Hepatocyte (in vitro differentiated cells): ENCODE measurements at places on chromosomes 4 and X. TPM values are rescaled to one million over a fixed set of nuclear protein-coding genes. Genes with fewer than 3 reads are reported as not detected.

Gene COL4A6
- polyA plus RNA-seq = 4.0 and 6.9 TPM in 2 replicates

- no peak for DNase-seq
These were observed 9.9 kb downstream of the PHEX start for GRCh38 chrX:22041907-22042530.

Gene TMPRSS11F
- polyA plus RNA-seq = 0.50 TPM in 1 of 2 replicates, not detected in the other

DNA sequence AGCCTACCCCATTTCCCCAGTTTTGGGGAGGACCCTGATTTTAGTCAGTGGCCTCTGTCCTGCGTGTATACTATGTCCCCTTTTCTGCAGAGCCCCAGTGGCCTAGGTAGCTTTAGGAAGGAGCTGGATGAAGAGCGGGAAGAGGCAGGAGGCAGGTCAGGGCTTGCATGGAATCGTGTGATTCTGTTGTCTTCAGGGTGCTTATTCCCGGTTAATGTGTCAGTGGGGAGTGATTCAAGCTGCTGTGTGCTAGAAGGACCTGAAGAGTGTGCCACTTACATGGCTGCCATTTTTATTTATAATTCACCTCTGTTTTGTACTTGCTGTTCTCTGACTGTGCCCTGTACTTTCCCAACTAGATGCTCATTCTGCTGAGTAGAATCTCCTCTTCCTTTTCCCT is 127.3 kb upstream of the AMOT start:
- no peak for DNase-seq

Gene TMEM144
- polyA plus RNA-seq = 17.5 and 18.4 TPM in 2 replicates

DNA sequence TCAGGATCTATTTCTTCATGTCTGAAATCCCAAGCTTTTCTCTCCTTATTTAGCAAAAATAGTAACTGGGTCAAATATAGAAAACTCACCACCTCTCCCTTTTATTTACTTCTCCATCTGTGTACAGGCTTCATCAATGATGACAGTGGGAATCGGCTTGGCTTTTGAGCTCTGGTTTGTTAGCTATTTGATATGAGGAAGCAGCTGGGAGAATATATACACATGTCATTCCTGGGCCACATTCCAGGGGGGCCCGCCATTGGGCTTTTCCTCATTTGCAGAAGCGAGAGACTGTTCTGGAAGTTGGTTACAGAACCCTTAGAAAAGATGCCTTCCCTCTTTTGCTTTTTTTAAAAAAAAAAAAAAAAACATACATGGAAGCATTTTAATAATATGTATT is 107.4 kb upstream of the F9 start:
- DNase-seq = no peak

Gene TMEM31
- polyA plus RNA-seq = 0.89 and 1.1 TPM in 2 replicates

DNA sequence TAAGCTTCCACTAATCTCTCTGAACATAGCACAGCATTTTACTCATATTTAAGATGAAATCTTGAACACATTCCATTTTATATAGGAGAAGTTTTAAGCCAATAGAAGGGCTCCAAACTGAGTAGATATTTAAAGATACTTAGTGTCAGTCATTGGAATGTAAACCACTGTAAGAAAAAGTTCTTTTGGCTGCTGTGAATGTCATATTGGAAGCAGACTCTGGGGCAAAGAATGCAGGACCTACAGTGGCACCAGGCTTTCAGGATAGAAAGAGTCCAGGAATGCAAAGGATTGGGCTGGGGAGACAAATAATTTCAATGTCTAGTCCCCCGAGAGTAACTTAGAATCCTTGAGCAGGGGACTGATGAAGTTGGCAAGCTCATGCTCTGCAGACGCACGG is 1047.7 kb downstream of the STIM2 start:
- no peak for DNase-seq

DNA sequence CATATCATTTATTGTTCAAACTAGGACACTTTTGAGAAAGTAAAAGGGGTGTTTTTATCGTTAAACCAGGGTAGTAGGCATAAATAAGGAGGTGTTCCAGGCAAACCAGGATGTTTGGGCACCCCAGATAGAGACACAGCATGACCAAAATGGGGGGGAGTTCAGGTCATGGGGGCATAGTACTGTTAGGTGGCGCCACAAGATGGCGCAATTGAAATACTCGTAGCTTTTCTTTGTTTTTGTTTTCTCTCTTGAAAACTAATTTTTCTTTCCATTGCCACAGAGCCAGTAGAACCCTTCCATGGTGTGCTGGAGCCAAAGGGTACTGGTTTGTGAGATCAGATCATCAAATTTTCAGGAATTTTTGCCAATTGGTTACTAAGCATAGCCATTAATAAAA is 283.4 kb downstream of the BCOR start:
- peak; percentile 39 for DNase-seq

Gene HNRNPH2
- 103 and 112 TPM in 2 replicates for polyA plus RNA-seq

GRCh38 chr4:7828011-7828720 is 111.5 kb downstream of the AFAP1 start:
- peak; percentile 81 for DNase-seq

DNA sequence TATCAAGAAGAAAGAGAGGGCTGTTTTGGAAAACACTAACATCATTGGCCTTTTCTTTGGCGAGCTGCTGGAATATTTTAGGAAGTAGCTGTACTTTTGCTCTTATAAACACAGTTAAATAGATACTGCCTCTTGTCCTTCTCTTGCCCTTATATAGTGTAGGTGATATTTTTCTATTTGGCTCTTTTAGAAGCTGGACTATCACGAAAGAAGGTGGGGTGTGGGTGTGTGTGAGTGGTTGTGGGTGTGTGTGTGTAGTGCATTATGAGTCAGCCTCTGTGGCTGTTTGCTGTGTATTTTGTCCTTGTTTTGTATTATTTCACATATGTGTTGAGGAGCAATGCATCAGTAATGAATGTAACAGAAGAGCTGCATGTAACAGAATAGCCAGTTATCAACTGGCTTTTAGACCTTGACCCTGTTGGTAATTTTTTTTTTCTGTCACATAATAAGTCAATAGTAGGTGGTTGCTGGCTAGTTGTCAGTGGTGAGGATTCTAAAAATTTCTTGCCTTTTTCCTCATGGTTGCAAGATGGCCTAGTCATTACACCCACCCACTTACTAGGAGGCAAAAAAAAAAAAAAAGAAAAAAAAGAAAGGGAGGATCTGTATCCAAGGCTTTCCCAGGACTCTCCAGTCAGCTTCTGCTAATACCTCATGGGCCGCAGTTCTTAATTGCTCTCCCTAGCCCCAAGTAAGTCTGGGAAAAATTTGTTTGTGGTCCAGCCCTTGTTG is 23.8 kb downstream of the ARHGAP10 start:
- no peak for DNase-seq

Gene TENM3
- polyA plus RNA-seq = 13.7 and 16.1 TPM in 2 replicates

Gene ZNF732
- not detected in 2 replicates for polyA plus RNA-seq

- DNase-seq = peak; percentile 58
These were observed 141.5 kb upstream of the SMAD1 start for GRCh38 chr4:145340071-145340675.

Gene PDLIM3
- polyA plus RNA-seq = 10.0 and 13.8 TPM in 2 replicates

- DNase-seq = no peak
These were observed 51.7 kb upstream of the GPM6B start for GRCh38 chrX:13868591-13868990.

GRCh38 chr4:6527259-6527658 is 47.7 kb upstream of the MAN2B2 start:
- no peak for DNase-seq

DNA sequence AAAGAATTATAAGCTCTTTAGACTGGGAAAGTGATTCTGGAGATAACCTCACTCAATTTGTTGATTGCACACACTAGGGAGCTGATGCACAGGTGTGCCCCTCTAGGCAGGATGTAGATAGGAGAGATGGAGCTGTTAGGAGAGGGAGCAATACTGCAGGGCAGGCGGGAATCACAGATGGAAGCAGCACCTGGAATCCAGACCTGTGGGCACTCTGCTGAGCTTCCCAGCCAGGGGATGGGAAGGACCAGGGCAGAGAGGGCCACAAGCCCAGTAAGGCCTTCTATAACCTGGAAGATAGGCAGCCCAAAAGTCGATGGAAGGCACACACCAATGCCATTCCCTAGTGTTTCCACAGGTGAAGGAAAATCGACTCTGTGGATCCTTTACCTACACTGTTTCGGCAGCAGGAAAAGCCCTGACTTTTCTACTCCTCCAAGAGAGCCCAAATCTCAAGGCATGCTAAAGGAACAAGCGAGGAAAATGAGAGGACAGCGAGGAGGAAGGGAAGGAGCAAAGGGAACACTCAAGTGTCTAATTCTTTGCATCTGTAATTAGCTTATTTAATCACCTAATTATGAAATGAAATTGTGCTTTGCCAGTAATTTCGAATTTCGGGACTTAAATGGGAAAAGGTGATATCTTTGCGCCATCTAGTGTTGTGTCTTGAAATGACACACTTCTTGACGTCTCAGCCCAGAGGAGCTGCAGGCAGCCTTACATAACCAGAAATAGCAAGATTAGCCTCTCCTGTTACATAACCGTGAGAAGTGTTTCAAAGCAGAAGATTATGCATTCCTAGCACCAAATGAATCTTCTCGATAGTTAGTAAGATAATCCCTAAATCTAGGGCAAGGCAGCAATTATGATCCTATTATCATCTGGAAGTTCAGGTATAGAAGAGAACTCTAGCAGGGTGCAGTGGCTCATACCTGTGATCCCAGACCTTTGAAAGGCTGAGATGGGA is 31.0 kb upstream of the TLR3 start:
- DNase-seq = peak; percentile 83

DNA sequence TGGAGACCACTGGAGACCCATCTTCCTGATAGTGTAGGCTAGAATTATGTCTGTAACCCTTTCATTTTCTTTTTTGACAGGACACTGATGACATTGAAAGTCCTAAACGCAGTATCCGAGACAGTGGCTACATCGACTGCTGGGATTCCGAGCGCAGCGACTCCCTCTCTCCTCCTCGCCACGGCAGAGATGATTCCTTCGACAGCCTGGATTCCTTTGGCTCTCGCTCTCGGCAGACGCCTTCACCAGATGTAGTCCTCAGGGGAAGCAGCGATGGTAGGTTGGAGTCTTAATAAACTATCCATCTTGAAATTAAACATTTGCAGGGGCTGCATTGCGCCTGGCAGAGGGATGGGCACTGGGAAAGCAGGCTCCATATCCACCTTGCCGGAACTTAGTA is 75.4 kb downstream of the LIMCH1 start:
- DNase-seq = no peak

Gene RRH
- not detected in 2 replicates for polyA plus RNA-seq

DNA sequence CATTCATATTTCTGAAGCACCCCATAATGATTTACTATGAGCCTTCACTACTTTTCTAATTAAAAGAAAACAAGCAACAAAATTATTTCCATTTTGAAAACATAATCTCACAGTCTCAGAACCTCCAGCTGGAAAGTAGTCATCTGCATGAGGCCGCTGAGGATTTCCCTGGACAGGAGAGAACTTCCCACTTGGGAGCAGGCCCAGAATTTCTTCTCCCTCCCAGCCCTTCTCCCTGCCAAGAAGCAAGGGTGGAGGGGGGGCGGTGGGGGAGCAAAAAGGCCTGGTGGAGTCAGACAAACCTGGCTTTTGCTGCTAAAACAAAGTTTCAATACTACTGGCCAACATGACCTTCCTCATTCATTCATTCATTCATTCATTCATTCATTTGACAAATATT is 167.3 kb downstream of the PJA1 start:
- peak; percentile 38 for DNase-seq

Gene ALAS2
- polyA plus RNA-seq = not detected in 2 replicates

DNA sequence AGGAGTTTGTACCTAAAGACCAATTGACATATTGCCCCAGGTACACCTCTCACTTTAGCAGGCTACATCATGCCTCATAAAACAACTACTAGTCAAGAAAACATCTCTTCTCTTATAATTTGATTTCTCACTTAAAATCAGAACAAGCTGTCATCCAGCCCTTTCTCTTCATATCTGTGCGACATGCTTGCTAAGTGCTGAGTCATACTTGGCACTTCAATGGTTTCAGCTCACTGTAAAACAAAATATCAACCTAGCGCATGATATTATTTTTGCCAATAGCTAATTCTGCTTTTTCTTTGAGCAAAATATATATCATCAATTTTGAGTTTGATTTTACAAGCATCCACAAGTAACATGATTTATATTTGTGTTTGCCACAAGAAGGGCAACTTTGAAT is 27.9 kb upstream of the FUNDC1 start:
- no peak for DNase-seq

Gene SMIM10L2A
- 4.2 and 5.0 TPM in 2 replicates for polyA plus RNA-seq

- DNase-seq = no peak
These were observed 2.4 kb downstream of the STX18 start for GRCh38 chr4:4539481-4539880.

GRCh38 chr4:38016698-38017097 is 56.5 kb downstream of the PTTG2 start:
- DNase-seq = no peak

Gene MXD4
- polyA plus RNA-seq = 127 and 131 TPM in 2 replicates

- DNase-seq = peak; percentile 52
These were observed 13.2 kb downstream of the HAND2 start for GRCh38 chr4:173516621-173517524.

- DNase-seq = no peak
These were observed 195.8 kb downstream of the PDHA2 start for GRCh38 chr4:96035727-96036126.

Gene SSX2
- not detected in 2 replicates for polyA plus RNA-seq

DNA sequence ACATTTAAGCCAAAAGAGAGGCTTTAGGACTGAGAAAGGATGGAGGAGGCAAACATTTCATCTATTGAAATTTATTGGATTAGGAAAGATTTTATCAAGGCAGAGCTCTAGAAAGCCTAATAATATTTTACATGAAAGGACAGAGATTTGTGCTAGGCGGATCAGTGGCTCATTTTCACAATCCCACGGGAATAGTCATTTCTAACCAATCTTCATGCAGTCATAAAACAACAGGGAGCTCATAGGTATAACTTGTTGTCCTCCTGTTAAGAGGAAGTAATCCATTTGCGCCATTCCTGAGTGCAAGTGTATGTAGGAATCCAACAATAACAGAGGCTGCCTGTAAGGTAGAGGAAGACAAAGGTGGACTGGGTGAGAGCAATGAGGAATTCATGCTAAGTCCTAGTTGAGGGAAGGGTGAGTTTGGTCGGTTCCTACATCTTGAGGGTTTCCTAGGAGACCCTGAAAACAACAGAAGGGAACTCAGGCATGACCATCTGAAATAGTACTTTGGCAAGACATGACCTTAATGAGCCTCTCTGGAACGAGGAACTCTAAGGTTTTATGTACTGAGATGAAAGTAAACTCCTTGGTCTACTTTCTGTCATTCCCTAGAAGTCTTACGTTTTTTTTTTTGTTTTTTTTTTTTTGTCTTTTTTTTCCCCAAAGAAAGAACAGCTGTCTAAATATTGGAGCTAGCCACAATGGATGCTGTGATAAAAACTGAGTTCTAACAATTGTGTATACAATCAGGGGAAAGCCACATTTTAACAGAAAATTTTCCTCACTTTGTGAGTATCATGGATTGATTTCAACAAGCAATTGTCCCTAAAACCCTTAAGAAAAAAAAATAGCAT is 89.7 kb downstream of the GEMIN8 start:
- DNase-seq = no peak

- DNase-seq = no peak
These were observed 74.8 kb upstream of the GPRIN3 start for GRCh38 chr4:89382439-89382838.

DNA sequence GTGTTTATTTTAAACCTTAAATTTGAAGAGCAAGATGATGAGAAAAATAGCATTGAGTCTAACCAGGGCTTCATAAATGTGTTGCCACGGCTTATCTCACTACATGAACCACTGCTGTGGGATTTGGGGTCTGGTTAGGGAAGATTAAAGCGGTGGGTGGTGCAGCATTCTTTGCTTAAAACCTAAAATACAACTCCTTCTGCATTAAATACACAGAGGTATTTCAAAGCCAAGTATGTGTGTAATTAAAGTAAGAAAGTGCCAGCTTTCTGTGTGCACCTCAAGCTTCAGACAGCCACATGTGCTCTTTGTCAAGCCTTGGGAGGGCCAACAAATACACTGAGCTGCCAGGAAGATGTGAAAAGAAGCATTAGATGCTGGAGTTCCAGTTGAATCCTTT is 128.0 kb downstream of the CPE start:
- DNase-seq = no peak
